CD4-positive, alpha-beta T cell treated with Interleukin-4 for 4 hours (primary cell): ENCODE measurements at places on chromosomes 5 and 9.

DNA sequence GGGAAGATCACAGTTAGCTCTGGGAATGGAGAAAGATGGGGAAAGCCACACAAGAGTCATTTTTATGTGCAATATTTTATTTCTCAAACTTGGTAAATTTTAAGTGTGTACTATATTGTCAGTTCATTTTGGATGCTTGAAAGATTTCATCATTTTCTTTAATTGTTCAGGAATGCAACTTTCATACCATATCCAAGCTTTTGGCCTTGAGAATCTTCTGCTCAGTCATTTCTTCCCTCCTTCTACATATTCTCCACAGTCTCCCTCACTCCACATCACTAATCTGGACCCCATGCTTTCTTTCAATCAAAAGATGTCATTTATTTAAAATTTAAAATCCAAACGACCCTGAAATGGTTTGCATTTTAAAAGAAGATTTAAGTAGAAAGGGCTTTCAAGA is 135.4 kb downstream of the FAM114A2 start:
- no peak for DNase-seq

DNA sequence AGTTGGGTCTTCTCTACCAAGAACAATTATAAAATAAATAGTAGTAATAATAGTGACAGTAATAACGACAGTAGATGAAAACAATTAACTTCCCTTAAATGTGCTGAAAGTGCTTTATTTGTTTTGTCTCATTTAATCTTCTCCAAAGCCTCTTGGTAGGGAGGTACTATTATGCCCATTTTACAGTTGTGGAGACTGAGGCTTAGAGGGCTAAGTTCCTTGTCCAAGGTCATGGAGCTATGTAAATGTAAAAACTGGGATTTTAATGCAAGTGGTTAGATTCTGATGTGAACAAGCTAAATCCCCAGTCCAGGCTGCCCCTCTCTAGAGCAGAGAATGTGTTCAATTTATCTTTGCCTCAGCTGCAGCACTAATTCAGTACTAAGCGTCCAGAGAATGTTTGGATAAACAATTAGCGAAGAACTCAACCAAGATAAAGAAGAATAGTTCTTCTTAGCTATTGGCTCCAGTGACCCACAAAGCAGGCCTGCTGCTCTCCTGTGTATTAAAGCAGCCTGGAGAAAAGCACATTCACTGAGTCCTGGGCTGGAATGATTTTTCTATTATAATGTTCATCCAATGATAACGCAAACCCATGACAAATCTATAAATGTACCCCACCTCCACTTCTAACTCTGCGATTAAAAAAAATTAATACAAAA is 68.8 kb downstream of the NPR3 start:
- DNase-seq = no peak

- no peak for DNase-seq
These were observed 20.2 kb upstream of the GNPDA1 start for GRCh38 chr5:142032747-142033631.

- no peak for DNase-seq
These were observed 277.0 kb downstream of the DIRAS2 start for GRCh38 chr9:90365666-90366065.
